ENCODE measurements at places on chromosomes 3 and 15.

DNA sequence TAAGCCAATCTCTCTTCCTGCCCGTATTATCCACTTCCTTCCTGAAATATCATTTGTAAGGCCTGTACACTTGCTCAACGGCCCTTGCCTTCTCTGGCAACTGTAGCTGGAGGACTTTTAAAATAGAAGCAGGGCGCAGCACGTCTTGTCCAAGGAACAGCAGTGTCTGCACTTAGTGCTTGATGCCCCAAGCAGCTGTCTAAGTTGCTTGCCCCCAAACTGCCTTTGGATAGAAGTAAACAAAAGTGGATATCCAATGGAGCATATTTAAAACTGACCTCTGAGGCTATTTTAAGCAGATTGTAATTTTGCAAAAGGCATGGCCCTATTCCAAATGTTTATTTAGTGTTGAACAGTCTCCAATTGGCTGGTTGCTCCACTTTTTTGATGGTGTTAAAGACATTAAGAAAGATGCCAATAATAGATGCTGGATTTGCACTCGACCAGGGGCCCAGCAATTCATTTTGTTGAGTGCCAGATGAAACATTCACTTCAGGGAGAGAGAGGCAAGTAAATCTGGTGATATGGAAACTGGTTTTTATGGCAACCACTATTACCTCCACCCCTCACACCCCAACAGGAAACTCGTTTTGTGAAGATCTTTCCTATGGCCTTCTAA lies 526.8 kb upstream of the TBL1XR1 start:
- peak; percentile 33 for DNase-seq

DNA sequence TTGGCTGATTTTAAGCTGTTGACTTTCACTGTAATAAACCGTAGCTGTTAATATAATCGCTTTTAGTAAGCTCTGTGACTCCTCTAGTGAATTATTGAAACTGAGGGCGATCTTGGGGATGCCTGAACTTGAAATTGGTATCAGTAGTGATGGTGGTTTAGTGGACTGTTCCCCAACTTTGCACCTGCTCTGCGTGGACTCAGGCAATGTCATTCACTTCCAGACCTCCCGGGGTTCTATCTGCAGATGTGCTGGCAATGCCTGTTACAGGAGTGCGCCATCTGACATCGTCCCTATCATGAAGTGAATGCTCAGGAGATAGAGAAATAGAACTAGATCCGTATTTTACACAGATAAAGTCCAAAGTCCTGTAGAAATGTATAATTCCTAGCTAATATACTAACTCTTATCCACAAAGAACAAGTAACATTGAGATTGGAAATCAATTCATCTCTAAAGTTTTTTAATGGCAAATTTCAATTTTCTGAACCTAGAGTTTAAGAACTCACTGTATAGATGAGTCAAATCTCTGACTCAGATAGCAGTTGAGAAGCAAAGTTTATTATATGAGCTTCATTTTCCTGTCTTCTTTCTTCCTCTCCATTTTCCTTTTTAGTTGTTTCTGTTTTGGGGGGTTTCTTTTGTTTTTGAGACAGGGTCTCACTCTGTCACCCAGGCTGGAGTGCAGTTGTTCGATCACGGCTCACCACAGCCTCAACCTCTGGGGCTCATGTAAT lies 51.8 kb downstream of the HEG1 start:
- DNase-seq: no peak

DNA sequence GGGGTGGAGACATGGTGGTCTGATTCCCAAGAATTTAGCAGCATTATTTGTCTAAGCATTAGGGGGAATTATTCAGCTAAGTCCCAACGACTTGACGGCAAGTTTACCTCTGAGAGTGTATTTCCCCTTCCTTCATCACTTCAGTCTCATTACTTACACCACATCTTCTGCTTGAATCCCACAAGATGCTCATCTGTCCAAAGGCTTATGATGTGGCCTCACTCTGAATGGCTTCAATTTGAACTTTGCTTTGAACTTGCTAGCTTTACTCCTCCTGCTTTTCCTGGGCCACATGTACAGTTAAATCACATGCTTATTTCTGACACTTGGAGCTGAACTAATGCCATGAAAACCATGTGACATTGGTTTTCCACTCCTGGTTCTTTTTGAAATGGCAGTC lies 231.3 kb upstream of the SATB1 start:
- DNase-seq: no peak

DNA sequence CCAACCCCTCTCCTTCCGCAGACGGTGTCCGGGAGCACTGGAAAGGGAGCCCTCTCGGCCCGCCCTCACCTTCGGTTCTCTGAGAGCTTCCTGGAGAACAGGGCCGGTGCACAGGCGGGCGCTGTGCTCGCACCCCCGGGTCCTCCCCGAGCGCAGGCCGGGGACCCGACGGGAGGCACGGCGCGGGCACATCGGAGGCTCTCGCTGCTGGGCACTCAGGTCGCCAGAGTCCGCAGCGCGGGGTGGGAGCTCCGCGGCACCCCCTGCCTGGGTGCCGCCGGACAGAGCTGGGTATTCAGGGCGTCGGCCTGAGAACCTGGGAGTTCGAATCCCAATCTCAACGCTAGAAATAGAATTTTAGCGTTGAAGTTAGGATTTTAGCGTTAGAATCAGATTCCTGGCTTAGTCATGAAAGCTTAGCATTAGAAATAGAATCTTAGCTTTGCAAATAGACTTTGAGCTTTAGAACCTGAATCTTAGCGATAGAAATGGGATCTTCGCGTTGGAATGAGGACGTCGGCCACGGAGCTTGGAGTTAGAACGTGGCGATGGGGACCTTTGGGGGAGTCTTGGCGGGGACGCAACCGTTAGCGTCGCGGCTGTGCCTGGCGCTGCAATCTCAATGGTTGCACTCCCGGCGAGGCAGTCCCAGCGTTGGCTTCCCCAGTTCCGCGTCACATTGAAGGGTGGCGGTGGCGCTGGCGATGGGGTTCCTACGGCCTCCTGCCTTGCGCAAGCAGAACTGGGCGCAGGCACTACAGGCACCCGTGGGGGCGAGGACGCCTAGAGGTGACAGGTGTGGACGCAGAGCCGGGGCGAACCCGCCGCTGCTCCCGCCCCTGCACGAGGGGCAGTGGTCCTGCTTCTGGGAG lies 549 bp downstream of the TRH start:
- no peak for DNase-seq

DNA sequence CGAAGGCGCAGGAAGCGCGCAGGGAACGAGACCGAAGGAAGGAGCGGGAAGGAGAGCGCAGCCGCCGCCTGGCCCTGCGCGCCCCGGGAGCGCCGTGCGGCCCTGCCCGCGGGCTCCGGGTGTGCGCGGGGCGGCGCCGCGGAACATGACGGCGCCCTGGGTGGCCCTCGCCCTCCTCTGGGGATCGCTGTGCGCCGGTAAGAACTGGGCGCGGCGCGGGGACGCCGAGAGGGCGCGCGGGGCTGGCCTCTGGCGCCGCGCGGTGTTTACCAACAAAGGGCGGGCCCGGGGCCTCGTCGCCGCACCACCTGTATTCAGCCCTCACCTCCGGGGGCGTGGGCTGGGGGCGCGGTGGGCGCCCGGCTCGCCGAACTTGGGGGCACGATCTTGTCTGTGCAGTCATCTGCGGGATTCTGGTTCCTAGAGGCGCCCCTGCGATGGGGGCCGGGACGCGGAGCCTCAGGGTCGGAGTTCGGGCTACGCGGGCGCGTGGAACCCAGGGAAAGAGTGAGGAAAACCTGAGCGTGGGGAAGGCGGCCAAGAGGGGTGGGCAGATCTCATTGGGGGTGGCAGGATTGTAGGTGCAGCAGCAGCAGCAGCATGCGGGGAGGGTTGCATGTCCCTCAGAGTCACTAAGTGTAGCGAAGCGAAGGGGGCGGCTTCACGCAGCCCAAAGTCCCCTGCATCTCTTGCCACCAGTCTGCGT lies 641 bp downstream of the ACVR2B start:
- no peak for DNase-seq

GRCh38 chr3:33128706-33129105 lies 14.9 kb downstream of the CRTAP start:
- DNase-seq: no peak
